ENCODE measurements at places on chromosomes 1 and 21.

- no peak for DNase-seq
Observed at GRCh38 chr1:203178083-203178482, 2.5 kb upstream of the MYBPH start.

GRCh38 chr1:16245476-16246196 is 8.7 kb upstream of the CPLANE2 start:
- DNase-seq = no peak

GRCh38 chr1:89762386-89762778 is 58.5 kb upstream of the LRRC8D start:
- DNase-seq = no peak

GRCh38 chr1:182786223-182786994 is 3.2 kb upstream of the NPL start:
- no peak for DNase-seq

- no peak for DNase-seq
Observed at GRCh38 chr1:215198021-215198420, 115.5 kb downstream of the KCNK2 start.

DNA sequence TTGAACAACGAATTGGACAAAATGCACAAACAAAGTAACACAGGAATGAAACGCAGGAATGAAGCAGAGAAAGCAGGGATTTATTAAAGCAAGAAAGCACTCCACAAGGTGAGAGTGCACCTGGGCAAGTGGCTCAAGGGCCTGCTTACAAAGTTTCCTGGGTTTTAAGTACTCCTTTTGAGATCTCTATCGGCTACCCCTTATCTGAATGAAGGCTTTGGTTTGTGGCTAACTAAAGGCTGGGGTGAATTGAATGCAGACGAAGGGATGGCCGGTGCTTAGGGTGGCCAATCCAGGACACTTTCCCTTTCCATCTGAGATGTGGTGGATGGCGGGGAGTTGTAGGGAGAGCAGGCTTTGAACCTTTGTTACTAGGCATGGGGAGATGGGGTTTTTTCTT is 151.4 kb upstream of the KIAA0040 start:
- DNase-seq = no peak

GRCh38 chr1:93744299-93744988 is 62.8 kb upstream of the BCAR3 start:
- DNase-seq = no peak

DNA sequence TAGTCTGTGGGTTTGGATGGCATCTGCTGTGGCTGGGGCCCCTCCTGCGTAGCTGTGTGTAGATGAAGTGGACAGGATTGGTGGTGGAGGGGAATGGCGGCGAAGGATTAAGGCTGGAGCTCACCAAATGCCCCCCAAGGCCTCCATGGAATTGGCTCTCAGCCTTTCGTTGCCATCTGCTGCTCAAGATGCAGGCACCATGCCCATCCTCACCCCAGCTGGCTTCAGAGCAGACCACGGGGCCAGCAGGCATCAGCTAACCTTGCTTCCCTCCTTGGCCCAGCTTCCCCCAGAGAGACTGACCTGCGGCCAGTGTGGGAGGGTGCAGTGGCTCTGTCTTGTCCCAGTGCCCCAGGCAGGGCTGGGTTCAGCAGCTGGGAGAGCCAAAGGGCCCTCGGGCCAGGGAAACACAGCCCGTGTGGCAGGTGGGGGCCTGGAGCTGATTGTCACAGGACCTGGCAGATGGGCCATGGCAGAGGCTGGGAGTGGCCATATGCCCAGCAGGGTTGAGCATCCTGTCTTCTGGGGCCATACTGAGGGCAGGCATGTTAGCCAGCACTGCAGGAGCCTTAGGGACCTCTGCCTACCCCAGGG is 66.8 kb upstream of the ACTL8 start:
- no peak for DNase-seq

- DNase-seq = no peak
Observed at GRCh38 chr1:176932114-176933104, 232.1 kb downstream of the ASTN1 start.

DNA sequence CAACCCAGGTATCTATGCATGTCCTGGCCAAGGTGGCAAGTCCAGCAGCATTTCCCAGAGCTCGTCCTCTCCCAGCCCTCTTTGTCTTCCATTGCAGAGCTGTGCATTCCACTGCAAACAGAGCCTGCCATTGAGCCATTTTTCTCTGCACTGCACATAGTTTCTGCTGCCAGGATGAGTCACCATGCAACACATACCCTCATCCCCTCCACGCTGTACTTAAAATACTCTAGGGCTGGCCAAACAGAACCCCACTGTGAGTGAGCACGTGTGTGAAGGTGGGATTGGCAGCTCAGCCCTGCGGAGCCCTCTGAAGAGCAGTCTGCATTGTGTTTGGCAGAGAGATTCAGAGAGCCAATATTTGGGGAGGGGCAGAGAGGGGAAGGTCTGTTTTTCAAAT is 3.9 kb upstream of the ATP1B1 start:
- no peak for DNase-seq

DNA sequence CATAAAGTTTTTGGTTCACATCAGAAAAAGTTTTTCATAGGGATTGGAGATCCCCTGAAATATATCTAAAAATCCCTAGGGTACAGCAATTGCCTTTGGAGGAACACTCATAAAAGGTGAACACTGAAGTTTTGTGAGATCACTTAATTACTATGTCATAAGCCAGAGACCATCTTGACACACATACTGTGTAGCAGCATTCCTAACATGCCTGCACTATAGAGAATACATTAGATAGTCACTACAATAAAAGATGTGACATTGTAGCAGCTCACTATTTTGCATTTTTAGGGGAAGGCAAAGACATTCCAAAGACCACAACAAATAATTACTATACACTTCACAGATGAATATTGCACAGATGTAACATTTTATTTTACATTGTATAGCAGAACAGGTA is 779.9 kb downstream of the KCNT2 start:
- no peak for DNase-seq

- no peak for DNase-seq
Observed at GRCh38 chr1:91729621-91730358, 156.2 kb downstream of the TGFBR3 start.

GRCh38 chr1:166971252-166971651 is 4.1 kb downstream of the ILDR2 start:
- DNase-seq = no peak

- no peak for DNase-seq
Observed at GRCh38 chr1:230745071-230745470, 2.1 kb upstream of the CAPN9 start.

DNA sequence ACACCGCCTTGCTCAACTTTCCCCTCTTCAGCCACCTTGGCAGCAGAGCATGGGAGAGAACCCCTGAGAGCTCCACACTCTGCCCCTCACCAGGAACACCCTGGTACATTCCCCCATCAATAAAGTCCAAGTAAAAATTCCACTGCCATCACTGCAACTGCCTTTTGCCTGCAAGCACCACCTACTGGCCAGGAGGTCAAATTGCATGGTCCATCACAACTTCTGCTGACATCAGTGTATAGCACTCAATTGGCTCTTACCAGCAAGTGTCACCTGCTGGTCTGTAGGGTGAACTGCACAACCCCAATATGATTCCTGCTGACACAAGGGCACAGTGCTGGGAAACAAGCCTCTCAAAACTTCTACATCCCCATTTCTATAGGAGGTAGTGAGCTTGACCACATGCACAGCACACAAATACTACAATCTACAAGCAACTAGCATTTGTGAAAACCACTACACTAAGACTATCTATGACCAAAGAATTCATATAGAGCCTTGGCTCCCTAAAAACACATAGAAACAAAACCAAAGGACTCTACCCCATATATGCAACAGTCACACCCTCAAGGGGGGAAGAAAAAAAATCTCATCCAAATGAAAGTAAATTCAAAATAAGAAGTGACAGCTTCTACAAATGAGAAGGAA is 69.2 kb downstream of the FASLG start:
- DNase-seq = no peak

GRCh38 chr1:107378426-107378825 is 237.6 kb downstream of the NTNG1 start:
- DNase-seq = no peak

GRCh38 chr1:94611681-94612475 is 70.3 kb upstream of the F3 start:
- DNase-seq = no peak

- DNase-seq = no peak
Observed at GRCh38 chr1:177198243-177198642, 27.5 kb downstream of the BRINP2 start.

DNA sequence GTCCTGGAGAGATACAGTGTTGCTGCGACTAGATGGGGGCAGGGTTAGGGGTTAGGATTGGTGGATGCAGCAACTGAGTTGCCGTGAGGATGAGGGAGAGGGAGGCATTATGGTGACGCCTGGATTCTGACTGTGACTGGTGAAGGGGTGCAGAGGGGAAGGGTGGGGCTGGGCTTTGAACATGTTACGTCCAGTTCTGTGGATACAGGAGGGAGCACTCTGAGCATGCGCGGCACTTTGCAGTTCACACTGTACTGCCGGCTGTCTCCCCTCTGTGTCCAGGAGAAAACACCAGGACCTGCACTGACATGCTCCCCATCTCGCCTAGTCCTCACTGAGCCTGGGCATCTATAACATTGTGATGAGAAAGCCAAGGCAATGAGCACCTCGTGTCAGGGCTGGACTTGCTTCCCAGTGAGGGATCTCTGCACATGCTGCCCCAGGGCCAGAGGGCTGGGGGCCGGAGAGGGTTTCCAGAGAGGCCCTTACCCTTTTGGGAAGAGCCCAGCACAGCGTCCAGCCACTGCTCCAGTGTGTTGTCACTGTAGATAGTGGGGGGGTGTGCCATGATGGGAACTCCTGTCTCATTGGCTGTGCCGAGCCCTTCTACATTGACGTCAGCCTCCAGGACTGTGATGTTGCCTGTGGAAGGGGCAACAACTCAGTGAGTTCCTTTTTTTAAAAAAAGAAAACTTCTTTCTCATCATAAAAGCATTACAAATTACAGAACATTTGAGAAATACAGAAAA is 7.6 kb downstream of the FAM151A start:
- no peak for DNase-seq

DNA sequence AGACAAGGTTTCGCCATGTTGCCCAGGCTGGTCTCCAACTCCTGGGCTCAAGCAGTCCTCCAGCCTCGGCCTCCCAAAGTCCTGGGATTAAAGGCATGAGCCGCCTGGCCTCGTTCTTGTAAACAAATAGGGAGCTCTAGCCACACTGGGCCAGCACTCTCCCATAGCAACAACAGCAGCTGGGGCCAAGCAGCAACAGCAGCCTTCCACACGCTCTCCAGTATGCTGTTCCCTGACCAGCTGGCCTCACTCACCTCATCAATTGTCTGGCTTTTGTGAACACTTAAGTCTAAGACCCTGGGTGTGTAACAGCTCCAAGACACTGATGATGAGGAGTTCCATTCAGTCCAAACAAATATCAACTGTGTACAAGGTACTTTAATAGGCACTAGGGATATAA is 16.9 kb upstream of the GLIS1 start:
- no peak for DNase-seq

DNA sequence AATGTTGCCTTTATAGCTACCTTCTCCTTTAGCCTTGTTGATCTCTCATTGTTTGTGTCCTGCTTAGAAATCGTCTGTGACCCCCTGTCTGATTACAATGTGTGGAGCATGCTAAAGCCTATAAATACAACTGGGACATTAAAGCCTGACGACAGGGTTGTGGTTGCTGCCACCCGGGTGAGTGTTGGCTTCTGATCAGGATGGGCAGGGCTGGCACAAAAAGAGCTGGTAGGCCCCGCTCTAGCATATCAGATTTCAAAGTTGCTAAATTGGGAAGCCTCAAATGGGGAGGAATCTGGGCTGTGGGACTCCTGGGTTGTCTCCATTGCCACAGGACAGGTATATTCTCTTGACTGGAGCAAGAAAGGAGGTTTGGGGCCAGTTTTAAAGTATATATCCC is 8.4 kb downstream of the NCSTN start:
- no peak for DNase-seq

- DNase-seq = no peak
Observed at GRCh38 chr1:47433477-47434050, 4.3 kb upstream of the FOXD2 start.

GRCh38 chr1:60762911-60763310 is 319.4 kb upstream of the NFIA start:
- no peak for DNase-seq

DNA sequence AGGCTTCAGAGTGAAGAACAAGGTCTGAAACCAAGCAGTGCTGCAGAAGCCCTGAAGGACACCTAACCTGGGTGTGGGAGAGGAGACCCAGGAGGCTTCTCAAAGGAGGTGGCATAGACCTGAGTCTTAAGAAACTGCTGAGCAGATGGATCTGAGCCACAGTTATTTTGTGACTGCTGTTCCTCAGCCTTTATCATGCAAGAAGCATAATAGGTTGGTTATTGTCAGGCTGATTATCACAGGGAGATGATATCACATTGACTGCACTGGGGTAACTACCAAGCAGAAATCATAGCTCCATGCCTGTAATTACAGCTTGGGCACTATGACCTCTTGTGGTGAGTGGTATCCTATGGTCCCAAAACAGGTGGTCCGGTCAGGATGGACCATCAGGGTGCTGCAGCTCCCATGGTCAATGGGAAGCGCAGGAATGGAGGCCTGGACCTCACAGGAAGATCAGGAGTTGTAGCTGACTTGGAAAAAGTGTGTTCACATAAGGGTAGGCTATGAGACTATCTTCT is 11.5 kb upstream of the ATP2B4 start:
- no peak for DNase-seq

DNA sequence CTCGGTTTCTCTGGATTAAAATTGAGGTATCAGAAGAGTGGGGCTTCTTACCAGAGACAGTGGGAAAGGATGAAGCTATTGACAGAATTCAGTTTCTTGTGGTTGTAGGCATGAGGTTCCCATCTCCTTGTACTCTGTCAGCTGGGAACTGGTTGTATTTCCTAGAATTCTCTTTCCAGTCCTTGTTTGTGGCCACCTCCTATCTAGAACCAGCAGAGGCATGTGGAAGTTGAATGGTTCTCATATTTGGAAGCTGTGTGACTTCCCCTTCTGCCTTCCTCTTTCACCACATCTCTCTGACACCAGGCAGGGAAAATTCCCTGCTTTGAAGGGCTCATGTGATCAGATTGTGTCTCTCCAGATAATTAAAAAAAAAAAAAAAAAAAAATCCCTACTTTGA is 457.7 kb upstream of the ADAMTS5 start:
- no peak for DNase-seq

GRCh38 chr1:43883321-43883720 is 50.3 kb upstream of the ARTN start:
- no peak for DNase-seq

- DNase-seq = no peak
Observed at GRCh38 chr1:53327182-53327913, 522 bp downstream of the LRP8 start.

- DNase-seq = no peak
Observed at GRCh38 chr1:61472876-61473275, 252.1 kb downstream of the TM2D1 start.

GRCh38 chr21:44696572-44696971 is 400 bp upstream of the KRTAP10-12 start:
- DNase-seq = no peak
